ENCODE measurements at places on chromosomes 2 and 18. TPM values are rescaled to one million over a fixed set of nuclear protein-coding genes. Genes with fewer than 3 reads are reported as not detected.

ZNF521 gene
- 174 TPM for total RNA-seq

CDK5R2 gene
- not detected for total RNA-seq

ATOH8 gene
- total RNA-seq = 67.2 TPM

BMP10 gene
- total RNA-seq = not detected

KIF5C gene
- 0.65 TPM for total RNA-seq

BMPR2 gene
- total RNA-seq = 57.2 TPM

EGR4 gene
- not detected for total RNA-seq

VPS4B gene
- total RNA-seq = 52.5 TPM

PSMA8 gene
- not detected for total RNA-seq

PSTPIP2 gene
- total RNA-seq = 9.9 TPM

HMSD gene
- not detected for total RNA-seq

DPP10 gene
- not detected for total RNA-seq

CFAP65 gene
- total RNA-seq = 0.22 TPM

RAMP1 gene
- total RNA-seq = 6.8 TPM

GALNT13 gene
- total RNA-seq = 0.13 TPM

SPDYA gene
- 1.3 TPM for total RNA-seq

CHST9 gene
- total RNA-seq = not detected

MYO1B gene
- total RNA-seq = 245 TPM

SERPINB10 gene
- total RNA-seq = not detected

C2orf80 gene
- total RNA-seq = not detected

CCDC178 gene
- not detected for total RNA-seq

GRP gene
- not detected for total RNA-seq

IL36B gene
- not detected for total RNA-seq

DSG4 gene
- total RNA-seq = not detected

RTKN gene
- 16.5 TPM for total RNA-seq

C2orf72 gene
- 2.1 TPM for total RNA-seq

ABCB11 gene
- total RNA-seq = not detected

OTOS gene
- not detected for total RNA-seq

PSMG2 gene
- total RNA-seq = 114 TPM

SLC25A12 gene
- 21.8 TPM for total RNA-seq

LDLRAD4 gene
- 3.1 TPM for total RNA-seq

PCARE gene
- total RNA-seq = not detected

HSPD1 gene
- total RNA-seq = 147 TPM

RSAD2 gene
- total RNA-seq = 1.0 TPM

ZSWIM2 gene
- total RNA-seq = under 0.01 TPM

SMYD1 gene
- not detected for total RNA-seq

FAM228A gene
- total RNA-seq = 0.43 TPM

TDRD15 gene
- total RNA-seq = under 0.01 TPM

L3MBTL4 gene
- 1.7 TPM for total RNA-seq

SERPINB11 gene
- total RNA-seq = not detected

RNF144A gene
- total RNA-seq = 18.9 TPM

SMAD2 gene
- total RNA-seq = 77.4 TPM

C2orf78 gene
- total RNA-seq = not detected

HDAC4 gene
- 45.6 TPM for total RNA-seq

CERS6 gene
- total RNA-seq = 17.9 TPM

FBXO41 gene
- total RNA-seq = 1.4 TPM

CLEC4F gene
- not detected for total RNA-seq

AKAIN1 gene
- total RNA-seq = not detected

IGFBP5 gene
- total RNA-seq = 1,050 TPM

RPRM gene
- not detected for total RNA-seq

TRIM43B gene
- total RNA-seq = not detected

TUBA3E gene
- total RNA-seq = not detected

CTNNA2 gene
- not detected for total RNA-seq

FOXD4L1 gene
- 0.11 TPM for total RNA-seq

Data from articular chondrocyte of knee joint (primary cell).